ENCODE measurements at places on chromosomes 7 and 10. TPM values are rescaled to one million over a fixed set of nuclear protein-coding genes. Genes with fewer than 3 reads are reported as not detected.

- no peak for DNase-seq
Measured at GRCh38 chr10:69697006-69697405, 67.0 kb downstream of the FAM241B start.

The OPN4 gene
- not detected for total RNA-seq

The C7orf57 gene
- not detected for total RNA-seq

The OR2A12 gene
- not detected for total RNA-seq

Data from breast epithelium (tissue), 4 donors.